H54 (cell line): ENCODE measurements at places on chromosomes 2 and 18.

DNA sequence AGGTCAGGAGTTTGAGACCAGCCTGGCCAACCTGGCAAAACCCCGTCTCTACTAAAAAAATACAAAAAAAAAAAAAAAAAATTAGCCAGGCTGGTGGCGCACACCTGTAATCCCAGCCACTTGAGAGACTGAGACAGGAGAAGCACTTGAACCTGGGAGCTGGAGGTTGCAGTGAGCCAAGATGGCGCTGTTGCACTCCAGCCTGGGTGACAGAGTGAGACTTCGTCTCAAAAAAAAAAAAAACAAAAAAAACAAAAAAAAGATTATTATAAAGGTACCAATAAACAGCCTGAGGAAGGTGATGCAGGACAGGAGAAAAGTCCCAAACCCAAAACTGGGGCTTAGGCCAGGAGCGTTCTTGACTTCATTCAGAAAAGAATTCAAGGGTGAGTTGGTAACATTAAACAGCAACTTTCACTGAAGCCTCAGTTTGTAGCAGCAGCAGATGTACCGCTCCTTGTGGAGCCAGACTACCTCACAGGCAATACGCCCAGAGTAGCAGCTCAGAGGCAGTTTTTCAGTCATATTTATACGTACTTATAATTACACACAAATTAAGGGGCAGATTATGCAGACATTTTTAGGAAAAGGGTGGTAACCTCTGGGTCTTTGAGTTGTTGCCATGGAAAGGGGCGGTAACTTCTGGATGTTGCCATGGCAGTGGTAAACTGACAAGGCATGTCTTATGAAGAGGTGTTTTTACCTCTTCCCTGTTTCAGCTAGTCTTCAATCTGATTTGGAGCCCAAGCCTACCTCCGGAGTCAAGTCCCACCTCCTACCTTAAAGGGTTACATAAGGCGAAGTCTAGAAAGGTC lies 1596.6 kb upstream of the CELF4 start:
- DNase-seq, result no peak

GRCh38 chr2:15982285-15983044 lies 42.1 kb downstream of the MYCN start:
- no peak for DNase-seq

DNA sequence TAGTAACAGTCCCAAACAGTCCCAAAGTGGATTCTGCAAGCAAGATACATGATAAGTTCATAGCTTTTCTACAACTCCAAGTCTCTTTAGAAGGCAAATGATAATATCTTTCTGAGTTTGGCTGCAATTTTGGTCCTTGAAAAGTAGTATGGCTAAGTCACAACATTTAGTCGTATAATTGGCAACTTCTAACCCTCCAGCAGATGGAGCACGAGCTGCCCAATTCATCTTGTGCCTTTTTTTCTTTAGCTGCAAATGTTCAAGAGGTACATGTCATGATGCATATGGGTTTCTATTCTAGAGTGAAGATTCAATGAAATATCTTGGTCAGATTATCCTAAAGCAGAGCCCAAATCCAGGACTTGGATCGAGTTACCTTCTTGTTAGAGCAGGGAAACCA lies 127.0 kb upstream of the KLHL14 start:
- no peak for DNase-seq

GRCh38 chr2:27823569-27823968 lies 52.0 kb downstream of the MRPL33 start:
- DNase-seq, result no peak

DNA sequence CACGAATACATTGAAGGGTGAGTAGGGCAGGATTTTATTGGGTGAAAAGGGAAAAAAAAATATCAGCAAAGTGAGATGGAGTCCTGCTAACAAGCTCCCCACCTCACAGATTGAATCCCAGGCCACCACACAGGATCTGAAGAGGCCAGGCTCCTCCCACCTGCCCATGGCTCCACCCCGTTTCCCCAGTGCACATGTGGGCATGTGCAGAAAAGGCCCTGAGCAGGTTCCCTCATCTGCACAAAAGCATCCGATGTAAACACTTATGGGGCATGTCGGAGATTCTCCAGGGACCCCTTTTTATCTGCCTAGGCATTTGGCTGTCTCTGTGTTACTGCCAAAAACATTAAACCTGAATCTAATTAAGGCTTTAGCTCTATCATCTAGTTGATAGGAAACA lies 35.2 kb downstream of the SKA1 start:
- DNase-seq, result no peak

GRCh38 chr2:46929612-46930011 lies 14.0 kb upstream of the MCFD2 start:
- DNase-seq, result no peak

GRCh38 chr2:23387221-23387550 lies 2.2 kb downstream of the KLHL29 start:
- no peak for DNase-seq

- no peak for DNase-seq
These were observed 99.5 kb upstream of the MMADHC start for GRCh38 chr2:149687052-149687427.
